ENCODE measurements at places on chromosomes 3 and 15. TPM values are rescaled to one million over a fixed set of nuclear protein-coding genes. Genes with fewer than 3 reads are reported as not detected.

The GUCA1C gene
- not detected for total RNA-seq

The DPPA2 gene
- total RNA-seq = not detected

DNA sequence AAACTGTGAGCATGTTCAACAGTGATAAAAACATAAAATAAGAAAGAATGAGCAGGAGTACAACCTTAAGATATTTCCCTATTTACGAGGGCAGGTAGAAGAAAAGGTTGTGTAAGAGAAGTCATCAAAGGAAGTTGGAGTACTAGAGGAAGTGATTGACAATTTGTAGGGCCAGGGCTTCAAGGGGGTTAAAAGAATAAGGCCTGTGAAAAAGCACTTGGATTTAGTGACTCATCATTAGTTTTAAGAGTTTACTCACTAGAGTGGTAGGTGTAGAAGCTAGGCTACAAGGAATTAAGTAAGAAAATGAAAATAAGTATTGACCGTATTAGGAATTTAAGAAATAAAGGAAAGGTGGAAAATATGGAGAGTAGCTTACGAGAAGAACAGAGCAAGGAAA lies 23.6 kb downstream of the KCNMB3 start:
- DNase-seq = no peak

DNA sequence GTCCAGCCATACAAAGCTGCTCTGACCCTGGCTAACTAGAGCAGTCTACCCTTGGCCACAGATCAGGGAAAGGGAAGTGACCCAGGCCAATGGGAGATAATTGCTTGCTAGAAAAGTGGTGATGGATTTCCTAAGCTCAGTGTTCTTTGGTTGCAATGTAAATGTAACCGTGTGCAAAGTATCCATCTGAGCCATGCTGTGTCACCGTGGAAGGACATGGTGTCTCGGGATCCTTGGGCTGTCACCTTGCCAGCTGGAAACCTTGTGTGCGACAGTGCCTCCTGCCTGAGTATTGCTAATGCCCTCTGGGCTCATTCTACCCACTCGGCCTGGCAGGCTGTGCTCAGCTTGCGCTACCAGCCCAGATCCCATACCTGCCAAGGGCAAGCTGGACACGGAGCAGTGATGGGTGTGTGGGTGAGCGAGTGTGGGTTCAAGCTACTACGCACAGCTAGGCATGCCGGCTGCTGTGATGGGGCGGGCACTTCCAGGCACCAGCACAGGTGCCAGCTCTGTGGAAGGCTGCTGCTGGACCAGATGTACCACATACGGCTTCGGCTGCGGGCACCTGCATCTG lies 10.7 kb upstream of the SIAH2 start:
- DNase-seq = no peak

DNA sequence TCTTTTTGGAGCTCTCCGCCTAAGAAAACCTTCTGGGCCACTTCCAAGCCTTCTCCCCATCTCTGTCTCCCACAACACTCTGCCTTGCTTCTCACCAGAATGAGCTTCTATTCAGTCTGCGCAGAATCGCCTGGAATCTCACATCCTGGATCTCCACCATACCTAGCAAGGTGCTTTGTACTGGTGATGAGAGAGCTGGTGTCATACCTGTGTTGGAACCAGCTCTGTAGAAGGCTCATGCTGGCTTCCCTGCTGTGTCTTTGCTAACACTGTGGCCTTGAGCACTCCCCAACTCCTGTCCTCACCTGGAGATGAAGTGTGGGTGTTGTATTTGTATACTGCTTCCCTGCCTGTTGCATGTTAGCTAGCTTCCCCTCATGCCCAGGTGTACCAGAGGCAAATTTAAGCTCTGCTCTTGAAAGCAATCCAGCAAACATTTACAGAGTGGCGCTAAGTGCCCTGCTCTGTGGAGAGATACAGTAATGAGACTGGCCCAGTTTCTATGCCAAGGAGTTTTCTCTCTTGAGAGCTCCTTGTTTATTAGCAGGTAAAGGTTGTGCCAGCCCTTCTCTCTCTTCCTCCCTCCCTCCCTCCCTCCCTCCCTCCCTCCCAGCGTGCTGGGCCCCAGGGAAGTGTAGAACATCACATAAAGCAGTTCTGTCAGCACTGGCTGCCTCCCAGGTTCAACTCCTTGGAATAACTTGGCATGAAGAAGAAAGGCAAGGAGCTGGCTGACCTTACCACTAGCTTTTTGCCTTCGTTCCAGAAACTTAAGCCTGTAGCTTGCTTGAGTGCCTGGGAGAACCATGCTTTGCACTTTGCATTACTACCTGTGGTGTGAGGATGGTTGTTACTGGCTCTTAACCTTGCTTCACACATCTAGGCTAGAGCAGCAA lies 54.9 kb downstream of the TRIM71 start:
- DNase-seq = no peak

DNA sequence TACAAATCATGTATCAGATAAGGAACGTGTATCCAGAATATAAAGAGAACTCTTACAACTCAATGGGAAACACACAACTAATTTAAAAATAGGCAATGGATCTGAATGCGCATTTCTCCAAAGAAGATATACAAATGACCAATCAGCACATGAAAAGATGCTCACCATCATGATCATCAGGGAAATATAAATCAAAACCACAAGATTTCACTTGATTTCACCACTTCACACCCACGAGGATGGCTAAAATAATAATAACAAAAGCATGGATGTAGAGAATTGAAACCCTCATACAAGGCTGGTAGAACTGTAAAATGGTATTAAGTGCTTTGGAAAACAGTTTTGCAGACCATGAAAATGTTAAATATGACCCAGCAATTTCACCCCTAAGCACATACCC lies 26.7 kb upstream of the SLC12A8 start:
- no peak for DNase-seq

DNA sequence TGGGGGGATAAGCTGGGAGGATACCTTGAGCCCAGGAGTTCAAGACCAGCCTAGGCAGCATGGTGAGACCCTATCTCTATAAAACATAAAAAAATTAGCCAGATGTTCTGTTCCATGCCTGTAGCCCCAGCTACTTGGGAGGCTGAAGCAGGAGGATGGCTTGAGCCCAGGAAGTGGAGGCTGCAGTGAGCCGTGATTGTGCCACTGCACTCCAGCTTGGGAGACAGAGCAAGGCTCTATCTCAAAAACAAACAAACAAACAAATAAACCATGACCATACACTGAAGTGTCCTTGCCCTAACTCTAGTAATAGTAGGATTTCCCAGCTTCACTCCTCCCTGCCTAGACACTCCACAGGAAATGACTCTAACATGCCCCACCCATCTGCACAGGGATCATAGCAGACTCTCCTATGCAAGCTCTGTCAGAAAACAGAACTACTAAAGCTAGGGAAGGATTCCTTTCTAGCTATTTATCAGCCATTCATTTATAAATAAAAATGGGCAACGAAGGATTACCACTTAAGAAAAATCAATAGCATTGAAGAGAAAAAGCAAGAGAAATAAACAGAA lies 4.6 kb downstream of the ERICH6 start:
- DNase-seq = no peak

GRCh38 chr15:73683257-73683776 lies 866 bp upstream of the CD276 start:
- no peak for DNase-seq

DNA sequence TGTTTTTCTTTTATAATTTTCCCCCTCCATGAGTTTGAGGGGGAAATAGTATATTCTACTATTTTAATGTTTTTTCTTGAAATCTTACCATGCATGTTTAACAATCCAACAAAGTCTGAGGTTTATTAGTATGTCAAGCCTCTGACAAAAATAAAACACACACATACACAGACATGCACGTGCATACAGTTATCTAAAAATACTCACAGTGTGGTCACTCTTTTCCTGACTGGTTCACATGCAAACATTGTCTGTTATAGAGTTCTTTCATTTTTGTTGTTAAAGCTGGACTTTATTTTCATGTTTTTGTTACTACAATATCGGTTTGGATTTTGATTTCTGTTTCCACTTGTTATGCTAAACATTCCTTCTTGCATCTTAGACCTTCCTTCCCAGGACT lies 236.6 kb downstream of the MFSD1 start:
- DNase-seq = no peak

DNA sequence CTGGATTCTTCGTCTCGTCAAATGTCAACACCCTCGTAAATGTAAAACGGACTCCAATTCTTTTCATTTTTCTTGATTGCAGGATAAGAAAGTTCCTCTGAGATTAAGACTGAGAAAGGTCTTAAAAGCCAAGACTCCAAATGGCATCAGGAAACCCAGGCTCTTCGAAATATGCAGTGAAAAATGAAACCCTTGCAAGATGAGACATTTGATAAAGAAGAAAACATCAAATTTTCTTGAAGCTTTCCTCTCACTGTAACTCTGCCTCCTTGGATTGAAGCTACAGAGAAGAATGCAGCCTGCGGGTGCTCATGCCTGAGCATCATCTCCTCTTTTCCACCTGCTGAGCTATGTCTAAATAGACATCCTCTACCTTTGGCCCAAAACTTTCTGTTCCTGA lies 342.4 kb upstream of the THBS1 start:
- DNase-seq = no peak

Data from omental fat pad (tissue), 4 donors.